Endothelial cell (in vitro differentiated cells): ENCODE measurements at places on chromosomes 5 and 9.

DNA sequence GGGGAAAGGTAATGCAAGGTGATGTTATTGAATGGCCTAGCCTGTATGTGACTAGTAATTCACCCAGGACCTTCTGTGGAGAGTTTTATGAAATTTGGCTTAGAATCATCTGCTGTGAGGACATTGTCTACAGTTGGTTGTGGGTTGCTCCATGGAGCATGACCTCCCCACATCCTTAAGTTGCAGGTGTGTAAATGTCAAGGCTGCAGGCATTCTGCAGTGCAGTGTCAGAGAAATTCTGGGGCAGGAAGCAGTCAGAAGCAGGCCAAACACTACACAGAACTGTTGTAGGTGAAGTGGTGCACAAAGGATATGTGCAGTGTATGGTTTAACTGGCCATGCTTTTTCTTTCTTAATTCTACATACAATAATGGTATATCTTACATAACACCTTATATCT, 588.3 kb downstream of the EBF1 start:
- DNase-seq: no peak

- DNase-seq: peak; percentile 6
Observed at GRCh38 chr5:33180900-33181299, 259.9 kb upstream of the TARS1 start.

DNA sequence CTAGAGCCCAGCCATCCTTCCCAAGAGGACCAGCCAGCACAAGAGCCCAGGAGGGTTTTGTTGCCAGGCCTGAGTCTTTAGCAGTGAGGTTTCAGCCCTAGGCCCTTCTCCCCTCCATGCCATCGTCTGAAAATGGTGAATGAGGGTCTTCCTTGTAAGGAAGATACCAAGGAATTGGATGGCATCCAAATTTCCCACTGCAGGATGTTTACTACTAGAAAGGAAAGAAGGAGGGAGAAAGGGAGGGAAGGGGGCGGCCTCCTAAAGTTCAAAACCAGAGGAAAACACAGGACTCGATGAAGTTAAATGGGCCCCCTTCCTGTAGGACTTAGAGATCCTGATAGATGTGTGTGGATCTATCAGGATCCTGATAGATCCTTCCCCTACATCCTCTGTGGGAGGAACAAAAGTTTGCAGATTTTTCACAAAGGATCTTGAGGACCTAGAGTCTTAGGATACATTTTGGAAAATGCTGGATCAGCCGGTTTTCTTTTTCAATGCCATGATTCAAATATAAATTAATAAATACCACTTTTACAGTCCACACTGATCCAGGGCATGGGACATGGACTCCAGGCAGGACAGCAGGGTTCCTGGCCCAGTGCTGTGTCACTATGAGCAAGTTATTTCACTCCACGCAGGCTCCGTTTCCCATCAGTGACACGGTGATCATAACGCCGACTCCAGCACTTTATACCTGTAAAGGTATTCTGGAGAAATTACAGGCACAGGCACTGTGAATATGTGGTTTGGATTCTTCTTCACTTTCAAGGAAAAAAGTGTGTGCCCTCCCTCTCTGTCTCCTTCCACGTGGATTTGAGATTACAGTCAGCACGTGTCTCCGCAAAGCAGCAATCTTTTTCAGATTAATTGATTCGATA, 40.9 kb downstream of the C5orf15 start:
- DNase-seq: no peak

GRCh38 chr9:129620669-129621295, at the start of gene C9orf50:
Gene C9orf50 (minus strand): TSS chr9:129621101. CDS start chr9:129620574, 527 bp downstream.
- no peak for DNase-seq

DNA sequence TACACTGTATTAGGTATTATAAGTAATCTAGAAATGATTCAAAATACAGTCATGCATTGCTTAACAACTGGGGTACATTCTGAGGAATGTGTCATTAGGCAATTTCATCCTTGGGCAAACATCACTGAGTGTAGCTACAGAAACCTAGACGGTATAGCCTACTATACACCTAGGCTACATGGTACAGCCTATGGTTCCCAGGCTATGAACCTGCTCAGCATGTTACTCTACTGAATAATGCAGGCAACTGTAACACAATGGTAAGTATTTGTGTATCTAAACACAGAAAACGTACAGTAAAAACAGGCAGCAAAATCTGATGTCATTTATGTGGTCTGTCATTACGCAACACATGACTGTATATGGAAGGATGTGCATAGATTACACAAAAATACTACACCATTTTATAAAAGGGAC, 96.8 kb downstream of the RAPGEF6 start:
- no peak for DNase-seq

GRCh38 chr9:122347348-122348287, 23.2 kb upstream of the PTGS1 start:
- no peak for DNase-seq

- DNase-seq: peak; percentile 22
Observed at GRCh38 chr9:96450613-96451528, 902 bp downstream of the HABP4 start.

DNA sequence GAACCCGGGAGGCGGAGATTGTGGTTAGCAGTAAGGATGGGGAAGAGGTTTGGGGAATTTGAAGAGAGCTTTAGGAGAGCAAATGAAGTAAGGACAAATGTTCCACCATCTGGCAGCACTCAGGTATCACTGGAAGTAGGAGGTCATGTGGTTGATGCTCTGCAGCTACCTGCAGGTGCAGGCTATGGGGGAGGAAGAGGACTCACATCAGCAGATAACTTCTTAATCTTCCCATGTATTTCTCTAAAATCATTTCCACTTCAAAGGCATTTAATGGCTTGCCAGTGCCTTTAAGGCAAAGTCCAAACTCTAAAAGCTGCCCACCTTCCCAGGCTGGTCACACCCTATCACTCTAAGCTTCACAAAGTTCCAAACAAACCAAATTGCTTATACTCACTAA, 8.1 kb upstream of the HAVCR1 start:
- DNase-seq: no peak

- no peak for DNase-seq
Observed at GRCh38 chr9:87579781-87580541, 82.3 kb downstream of the DAPK1 start.

- no peak for DNase-seq
Observed at GRCh38 chr5:51392689-51393199, 9.5 kb downstream of the ISL1 start.

DNA sequence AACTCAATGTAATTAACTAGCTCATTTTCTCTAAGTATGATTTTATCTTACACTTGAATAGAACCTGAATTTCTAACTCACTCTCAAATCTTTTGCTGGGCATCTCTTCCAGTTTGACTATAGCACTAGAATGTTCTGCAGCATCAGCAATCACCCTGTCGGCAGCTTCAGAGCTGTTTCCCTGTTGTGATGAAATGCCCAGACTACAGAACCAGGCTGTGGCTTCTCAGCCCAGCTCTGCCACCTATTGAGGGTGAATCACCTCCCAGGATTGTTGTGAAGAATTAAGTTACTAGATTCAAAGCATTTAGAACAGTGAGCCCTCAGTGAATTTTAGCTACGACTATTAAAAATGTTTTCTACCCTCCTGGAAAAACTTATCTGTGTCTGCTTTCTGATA, 90.4 kb upstream of the ANKRD55 start:
- DNase-seq: no peak

- DNase-seq: no peak
Observed at GRCh38 chr5:145848854-145849253, 13.7 kb upstream of the PRELID2 start.

GRCh38 chr9:125932012-125932411, 184.8 kb downstream of the PBX3 start:
- DNase-seq: no peak

GRCh38 chr9:21286659-21287058, 18.5 kb downstream of the IFNA5 start:
- DNase-seq: no peak

- DNase-seq: peak; percentile 24
Observed at GRCh38 chr9:89945133-89945532, 340.3 kb downstream of the GADD45G start.

DNA sequence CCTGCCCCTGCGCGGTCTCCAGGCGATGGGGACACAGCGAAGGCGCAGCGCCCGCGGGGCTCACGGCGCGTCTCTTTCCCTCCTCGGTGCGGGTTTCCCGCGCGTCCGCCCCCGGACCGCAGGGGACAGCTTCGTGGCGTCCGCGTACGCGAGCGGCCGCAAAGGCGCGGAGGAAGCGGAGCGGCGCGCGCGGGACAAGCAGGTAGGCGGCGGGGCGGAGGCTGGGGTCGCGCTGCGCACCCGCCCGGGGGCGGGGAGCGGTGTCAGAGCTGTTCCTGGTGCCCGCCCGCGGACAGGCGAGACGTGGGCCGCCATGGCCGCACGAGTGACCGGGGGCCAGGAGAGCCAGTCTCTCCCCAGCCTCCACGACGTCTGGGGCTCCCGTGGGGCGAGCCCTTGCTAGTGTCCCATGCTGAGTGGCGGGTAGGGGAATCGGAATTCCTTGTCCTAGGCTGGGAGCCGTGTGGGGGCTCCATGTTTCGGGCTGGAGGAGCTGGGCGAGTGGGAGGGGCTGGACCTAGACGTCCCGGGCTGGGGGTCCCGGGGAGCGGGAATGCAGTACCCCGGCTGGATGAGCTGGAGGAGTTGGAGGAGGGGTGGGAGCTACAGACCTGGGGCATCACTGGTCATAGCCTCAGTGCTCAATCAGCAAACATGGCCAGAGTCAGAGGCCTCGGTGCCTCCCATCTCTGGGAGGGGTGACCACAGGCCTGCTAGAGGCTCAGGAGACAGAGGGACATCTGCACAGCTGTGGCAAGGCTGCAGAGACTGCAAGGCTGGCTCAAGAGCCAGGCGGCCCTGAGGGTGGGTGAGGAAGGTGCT, 968 bp downstream of the NKD2 start:
- no peak for DNase-seq

GRCh38 chr9:138007918-138008841, 130.6 kb downstream of the CACNA1B start:
- no peak for DNase-seq

DNA sequence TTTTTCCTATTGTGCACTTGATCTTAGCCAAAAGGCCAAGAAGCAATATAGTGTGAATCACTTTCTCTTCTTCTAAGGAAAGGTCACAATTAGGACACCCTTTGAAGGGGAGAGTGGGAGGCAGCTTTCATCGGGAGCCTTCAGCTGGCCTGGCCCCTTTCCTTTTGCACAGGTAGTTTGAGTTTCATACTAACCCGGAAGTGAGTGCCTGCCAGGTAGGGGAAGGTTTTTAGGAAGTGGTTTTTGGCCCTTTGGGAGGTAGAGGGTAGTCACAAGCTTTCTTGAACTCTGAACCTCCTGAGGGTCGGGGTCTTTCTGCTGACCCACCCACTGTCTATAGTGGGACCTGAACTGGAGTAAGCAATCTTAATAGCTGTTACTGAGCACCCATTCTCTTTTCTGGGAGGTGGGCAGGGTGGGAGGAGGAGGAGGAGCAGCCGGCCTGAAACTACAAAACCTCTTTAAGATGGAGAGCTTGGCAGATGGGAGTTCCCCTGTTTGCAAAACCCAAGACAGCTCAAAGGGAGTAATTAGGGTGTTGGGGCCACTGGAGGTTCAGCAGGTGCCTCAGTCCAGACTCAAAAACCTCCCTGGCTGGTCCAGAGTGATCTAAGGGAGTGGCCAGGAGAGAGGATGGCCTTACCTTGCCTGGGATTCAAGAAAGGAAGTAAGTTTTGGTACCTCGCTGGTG, 6.0 kb downstream of the LARP1 start:
- no peak for DNase-seq

DNA sequence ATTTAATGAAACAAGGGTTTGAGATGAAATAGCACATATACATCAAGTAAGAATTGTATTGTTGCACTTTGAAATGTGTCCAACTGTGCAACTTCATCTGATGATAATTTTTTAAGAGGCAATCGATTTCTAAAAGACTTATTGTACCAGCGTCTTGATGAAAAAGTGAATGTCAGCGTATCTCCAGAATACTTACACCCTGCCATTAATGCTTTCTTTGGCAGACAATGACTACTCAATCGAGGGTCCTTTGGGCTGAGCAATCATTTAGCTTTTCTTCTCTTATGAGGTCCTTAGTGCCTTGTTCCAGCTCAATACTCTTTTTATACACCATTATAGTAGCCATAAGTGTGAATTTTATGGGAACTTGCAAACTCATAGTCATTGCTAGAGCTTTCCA, 4.7 kb downstream of the TLE1 start:
- DNase-seq: no peak

DNA sequence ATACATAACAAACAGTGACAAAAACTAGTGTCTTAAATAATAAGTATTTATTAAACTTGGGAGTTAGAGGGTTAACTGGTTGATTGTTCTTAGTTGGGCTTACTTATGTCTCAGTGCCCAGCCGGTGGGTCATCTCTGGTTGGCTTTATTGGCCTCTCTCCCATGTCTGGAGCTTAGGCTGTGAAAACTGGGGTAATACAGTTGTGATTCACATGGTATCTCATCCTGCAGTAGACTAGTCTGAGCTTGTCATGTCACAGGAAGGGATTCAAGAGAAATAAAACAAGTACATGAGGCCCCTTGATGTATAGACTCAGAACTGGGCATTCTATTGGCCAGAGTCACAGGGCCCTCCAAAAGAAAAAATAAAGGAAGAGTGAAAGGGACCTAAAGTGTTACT, 466.4 kb upstream of the SMC2 start:
- DNase-seq: no peak

- DNase-seq: no peak
Observed at GRCh38 chr5:167800427-167800826, 491.0 kb upstream of the WWC1 start.

- no peak for DNase-seq
Observed at GRCh38 chr5:171537923-171538537, 118.6 kb downstream of the FGF18 start.

DNA sequence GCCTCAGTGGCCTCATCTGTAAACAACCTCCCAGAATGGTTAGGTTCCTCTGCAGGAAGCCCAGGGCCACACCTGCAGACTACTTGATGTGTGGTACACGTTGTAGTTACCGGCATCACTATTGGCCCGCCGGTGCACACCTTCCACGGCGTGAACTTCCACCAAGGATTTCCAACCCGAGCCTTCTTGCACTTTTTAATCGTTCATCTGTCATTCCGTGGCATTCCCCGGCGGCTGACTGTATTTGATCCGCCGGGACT, 5.3 kb upstream of the TRIM41 start:
- DNase-seq: no peak

GRCh38 chr9:71875345-71875744, 35.6 kb downstream of the ABHD17B start:
- DNase-seq: no peak

DNA sequence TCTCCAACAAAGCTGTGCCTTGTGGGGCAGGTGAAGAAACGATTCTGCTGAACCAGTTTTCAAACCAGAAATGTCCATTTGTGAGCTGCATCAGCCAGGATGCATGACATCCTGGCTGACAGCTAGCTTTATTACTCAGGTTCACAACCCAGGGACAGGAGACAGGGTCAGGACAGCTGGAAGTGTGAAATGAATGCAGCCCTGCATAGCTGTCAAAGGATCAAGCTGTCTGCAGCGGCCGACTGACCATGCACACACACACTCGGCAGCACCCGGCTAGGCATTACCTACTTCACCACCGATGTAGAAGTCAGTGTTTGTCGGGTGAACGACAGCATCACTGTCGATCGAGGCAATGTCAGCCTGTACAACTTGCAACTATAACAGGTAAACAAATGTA, 48.5 kb downstream of the MACROH2A1 start:
- no peak for DNase-seq
